Stimulated activated naive CD4-positive, alpha-beta T cell treated with Interleukin-2 at 50 U/mL for 16 hours (primary cell): ENCODE measurements at places on chromosomes 1 and 21.

- no peak for DNase-seq
Measured at GRCh38 chr21:35062016-35062415, 12.9 kb upstream of the RUNX1 start.

DNA sequence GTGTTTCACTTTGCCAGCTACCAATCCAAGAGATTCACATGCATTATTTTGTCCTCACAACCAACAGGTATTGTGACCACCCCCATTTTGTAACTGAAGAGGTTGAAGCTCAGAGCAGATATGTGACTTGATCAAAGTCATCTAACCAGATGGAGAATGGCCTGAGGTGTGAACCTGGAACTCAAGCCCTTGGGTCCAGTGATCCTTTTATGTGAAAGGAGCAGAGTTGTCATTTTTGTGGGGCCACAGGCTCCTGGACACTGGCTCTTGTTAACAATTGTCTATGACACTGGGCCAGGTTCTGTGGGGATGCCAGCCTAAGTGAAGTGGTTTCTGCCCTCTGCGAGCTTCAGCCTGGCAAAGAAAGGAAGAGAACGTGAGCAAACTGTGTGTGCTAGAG lies 172.6 kb downstream of the ZZZ3 start:
- DNase-seq = no peak

- no peak for DNase-seq
Measured at GRCh38 chr21:33432496-33432895, 29.3 kb downstream of the IFNGR2 start.

GRCh38 chr1:223845810-223846682 lies at the start of gene TP53BP2:
Gene TP53BP2, minus strand, starts transcription at chr1:223845947. Its CDS starts 267 bp downstream, at chr1:223845680.
- peak; percentile 85 for DNase-seq

DNA sequence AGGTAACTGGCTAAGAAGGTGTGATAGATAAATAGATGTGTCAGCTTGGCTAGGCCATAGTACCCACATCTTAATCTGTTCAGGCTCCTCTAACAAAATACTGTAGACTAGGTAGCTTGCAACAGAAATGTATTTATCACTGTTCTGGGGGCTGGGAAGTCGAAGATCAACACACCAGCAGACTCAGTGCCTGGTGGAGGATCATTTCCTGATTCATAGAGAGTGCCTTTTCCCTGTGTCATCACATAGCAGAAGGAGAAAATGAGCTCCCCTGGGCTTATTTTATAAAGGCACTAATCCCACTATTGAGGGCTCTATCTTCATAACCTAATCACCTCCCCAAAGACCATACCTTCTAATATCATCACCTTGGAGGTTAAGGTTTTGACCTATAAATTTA lies 532.7 kb upstream of the OLFM3 start:
- DNase-seq = no peak

- DNase-seq = no peak
Measured at GRCh38 chr21:17660452-17660851, 47.8 kb upstream of the BTG3 start.

DNA sequence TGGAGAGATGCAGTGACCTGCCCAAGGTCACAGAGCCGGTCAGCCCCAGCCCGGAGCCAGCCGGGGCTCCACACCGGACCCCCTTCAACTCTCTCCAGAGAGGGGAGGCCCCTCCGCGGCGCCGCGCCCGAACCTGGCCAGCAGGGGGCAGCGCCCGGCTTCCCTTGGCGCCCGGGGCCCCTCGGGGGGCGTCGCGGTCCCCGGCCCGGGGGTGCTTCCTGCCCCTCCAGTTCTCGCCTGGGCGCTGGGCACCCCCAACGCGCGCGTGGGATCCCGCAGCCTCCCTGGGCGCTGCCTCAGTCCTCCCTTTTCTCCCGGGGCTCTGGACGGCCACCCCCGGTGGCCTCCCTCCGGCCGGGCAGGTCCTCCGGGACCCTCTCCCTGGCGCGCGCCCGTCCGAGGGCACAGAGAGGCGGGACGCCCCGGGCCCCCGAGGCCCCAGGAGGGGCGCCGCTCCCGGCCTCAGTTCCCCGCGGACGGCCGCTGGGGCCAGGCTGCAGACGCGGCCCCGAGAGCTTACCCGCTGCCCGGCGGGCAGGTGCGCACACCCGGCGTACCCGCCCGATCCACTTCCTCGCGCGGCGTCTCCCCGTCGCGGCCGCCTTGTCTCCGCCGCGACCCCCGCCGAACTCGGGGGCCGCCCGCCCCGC lies 406 bp downstream of the HTR1D start:
- DNase-seq = no peak
